ENCODE measurements at places on chromosomes 2 and 18.
A peak's percentile ranks its signal among the peaks of the same experiment; 100 is the strongest.

DNA sequence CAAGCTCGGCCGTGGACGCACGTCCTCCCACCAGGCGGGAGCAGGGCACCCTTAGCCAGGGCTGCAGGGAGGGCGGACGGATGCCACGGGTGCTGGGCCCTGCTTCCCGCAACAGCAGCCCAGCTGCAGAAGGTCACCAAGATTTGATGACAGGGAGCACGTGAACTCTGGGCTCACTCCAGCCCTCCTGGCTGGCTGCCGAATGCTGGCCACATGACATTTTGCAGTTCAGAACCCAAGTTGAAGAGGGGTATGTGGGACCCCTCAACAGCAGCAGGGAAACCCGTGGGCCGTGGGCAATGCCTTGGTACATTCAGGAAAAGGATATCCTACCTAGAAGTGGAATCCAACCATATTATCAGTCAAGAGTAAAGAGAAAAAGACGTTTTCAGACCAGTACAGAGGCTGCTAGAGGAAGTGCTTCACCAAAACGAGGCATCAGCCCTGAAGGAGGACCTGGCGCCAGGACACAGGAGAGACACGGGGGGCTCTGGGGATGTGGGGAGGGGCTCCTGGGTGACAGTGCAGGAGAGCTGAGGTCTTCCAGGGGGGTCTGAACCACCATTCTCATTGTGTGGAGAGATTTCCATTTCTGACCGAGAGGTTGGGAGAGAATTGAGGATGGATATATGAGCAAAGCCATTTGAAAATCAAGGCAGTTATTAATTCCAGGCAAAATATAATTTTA is 107.4 kb upstream of the CTDP1 start:
- no peak for DNase-seq

- DNase-seq = no peak
Measured at GRCh38 chr18:40789286-40789685, 1165.7 kb upstream of the PIK3C3 start.

DNA sequence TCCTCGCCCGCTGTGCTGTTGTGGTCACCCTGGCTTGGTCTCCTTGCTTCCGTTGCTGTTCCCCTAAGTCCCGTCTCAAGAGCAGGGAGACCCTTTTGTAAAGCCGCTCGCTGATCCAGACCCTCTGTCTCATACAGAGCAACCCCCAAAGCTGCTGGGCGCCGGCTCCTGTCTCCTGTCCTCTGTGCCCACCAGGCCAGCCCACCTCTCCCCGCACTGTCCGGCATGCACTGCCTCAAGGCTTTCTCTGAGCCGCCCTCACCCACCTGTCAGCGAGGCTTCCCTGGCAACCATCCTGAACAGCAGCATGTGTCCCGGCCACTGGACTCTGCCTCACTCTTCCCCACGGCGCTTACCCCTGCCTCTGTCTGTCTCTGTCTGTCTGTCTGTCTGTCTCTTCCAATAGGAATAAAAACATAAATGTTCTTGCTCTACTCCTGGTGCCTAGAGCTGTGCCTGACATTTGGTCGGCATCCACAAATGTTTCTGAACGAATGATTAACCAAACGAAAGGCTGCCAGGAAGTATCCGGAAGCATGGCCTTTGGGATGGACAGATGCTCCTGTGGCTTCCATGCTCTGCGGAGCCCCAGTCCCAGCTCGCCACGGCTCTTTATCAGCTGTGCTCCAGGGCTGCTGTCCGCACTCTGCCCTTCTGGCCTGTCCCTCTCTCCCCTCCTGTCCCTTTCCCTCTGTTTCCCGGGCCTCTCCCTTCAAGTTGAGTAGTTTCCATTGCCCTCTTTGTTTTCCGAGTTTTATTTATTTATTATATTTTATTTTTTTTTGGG is 7.8 kb downstream of the COLEC11 start:
- DNase-seq = no peak

- DNase-seq = no peak
Measured at GRCh38 chr2:229873123-229873581, 48.7 kb downstream of the TRIP12 start.

DNA sequence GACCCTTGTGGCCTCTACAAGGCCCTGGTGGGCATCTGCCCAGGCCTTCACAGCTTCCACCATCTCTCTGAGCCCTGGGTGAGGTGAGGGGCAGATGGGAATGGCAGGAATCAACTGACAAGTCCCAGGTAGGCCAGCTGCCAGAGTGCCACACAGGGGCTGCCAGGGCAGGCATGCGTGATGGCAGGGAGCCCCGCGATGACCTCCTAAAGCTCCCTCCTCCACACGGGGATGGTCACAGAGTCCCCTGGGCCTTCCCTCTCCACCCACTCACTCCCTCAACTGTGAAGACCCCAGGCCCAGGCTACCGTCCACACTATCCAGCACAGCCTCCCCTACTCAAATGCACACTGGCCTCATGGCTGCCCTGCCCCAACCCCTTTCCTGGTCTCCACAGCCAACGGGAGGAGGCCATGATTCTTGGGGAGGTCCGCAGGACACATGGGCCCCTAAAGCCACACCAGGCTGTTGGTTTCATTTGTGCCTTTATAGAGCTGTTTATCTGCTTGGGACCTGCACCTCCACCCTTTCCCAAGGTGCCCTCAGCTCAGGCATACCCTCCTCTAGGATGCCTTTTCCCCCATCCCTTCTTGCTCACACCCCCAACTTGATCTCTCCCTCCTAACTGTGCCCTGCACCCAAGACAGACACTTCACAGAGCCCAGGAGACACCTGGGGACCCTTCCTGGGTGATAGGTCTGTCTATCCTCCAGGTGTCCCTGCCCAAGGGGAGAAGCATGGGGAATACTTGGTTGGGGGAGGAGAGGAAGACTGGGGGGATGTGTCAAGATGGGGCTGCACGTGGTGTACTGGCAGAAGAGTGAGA is 2.0 kb downstream of the PROC start:
- no peak for DNase-seq

DNA sequence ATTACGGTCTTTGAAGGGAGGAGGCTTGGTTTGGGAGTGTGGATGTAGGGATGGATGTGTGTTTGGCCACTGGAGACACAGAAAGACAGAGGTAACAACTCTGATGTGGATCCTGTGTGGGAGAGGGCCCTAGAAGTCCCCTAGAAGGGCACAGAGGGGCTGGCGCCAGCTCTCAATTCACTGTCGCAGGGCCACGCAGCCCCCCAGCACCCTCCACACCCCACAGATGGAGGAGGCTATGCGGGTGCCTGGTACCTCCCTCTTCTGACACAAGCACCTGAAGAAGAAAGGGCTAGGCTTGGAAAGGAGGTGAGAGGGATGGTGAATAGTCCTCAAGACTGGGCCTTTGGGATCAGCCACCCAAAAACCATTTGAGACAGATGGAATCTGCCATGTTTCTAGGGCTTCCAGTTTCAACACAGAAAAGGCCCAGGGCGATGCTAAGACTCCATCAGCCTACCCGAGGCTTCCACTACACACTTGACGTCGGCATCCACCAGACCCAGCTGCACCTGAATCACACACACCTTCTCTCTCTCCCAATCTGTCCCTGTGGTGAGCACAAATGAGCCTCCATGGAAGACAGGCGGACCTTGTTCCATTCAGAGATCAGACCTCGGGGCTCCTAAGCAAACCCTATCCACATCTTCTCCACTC is 413.5 kb upstream of the HS6ST1 start:
- no peak for DNase-seq

DNA sequence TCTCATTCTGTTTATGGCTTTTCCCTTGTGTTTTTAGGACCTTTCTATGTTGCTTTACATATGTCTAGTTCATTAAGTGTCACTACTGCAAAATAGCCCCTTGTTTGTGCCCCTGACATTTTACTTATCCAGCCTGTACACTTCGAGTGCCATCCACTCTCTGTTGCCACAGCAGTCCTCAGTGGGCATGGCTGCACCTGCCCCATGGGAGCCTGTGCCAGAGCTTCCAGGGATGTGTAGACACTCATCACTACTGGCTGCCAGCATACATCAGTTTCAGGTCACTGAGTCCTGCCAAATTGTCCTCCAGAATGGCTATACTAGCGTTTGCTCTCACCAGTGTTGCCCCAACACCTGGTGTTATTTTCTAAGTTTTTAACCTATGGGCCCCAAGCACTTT is 80.4 kb downstream of the ARMC9 start:
- no peak for DNase-seq

DNA sequence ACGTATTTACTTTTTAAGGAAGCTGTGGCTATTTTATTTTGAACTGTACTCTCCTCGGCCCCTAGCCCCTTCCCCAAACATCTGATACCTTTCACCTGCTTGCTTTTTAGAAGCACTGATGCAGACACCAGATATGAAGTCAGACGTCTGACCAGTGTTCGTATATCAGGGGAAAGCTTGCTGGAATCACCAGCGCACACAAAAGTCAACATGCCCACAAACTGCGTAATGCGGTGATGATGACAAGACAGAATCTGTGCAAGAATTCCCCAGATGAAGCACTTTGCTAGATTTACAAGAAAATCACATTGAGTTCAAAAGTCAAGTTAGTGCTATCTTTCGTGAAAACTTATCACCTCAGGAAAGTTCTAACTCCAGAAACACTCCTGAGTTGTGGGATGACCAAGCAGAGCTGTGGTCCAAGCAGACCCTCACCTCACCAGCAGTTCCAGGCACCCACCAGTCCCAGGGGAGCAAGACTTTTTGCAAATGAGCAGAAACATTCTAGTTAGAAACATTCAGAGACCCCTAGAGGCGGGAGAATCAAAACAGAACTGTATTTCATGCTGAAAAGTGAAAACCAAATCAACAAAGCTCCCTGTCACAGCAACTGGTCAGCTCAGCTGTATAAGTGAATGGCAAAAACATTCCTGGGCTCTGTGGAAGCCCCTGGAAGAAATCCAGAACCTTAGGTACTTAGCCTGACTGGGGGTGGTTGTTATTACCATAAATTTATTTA is 55.7 kb downstream of the INO80C start:
- DNase-seq = no peak

- no peak for DNase-seq
Measured at GRCh38 chr2:98013407-98014042, 17.8 kb upstream of the TMEM131 start.

DNA sequence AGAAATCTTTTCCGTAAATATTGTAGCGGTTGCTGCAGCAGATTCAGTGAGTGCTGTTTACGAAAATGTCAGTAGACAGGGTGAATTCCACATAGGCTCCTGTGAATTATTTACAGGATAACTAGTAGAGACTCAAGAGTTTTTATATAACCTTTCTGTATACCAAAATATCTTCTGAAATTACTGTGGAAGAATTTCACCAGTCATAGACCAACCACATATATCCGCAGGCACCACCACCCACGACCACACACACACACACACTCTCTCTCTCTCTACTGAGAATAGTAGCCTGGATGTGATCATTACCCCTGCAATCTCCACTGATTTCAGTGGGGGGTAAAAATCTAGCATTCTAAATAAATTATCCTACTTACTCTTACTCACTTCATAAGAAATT is 341.8 kb downstream of the RBM43 start:
- no peak for DNase-seq

GRCh38 chr2:159695795-159696448 is 16.4 kb upstream of the MARCHF7 start:
- DNase-seq = no peak

DNA sequence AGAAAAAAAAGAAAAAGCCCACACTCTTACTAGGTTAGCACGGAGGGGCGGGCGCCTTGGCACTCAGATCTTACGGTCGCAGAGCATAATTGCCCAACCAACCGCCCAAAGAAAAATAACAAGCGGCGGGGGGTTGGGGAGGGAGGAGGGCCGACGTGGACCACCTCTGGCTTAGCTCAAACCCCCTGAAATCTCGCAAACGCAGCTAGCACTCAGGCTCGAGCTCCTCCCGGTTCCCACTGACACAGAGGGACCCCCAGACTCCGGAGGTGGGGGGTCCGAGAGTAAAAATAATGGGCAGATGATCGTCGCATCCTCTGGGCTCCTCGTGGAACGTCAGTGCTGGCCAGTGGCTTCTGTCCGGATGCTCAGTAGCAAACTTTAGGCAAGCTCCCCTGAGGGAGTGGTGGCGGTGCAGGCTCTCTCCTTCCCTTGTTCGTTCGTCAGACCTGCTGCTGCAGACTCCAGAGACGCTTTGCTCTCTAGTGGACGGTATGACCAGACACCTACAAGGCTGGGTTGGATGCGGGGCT is 12.0 kb downstream of the CATIP start:
- no peak for DNase-seq

DNA sequence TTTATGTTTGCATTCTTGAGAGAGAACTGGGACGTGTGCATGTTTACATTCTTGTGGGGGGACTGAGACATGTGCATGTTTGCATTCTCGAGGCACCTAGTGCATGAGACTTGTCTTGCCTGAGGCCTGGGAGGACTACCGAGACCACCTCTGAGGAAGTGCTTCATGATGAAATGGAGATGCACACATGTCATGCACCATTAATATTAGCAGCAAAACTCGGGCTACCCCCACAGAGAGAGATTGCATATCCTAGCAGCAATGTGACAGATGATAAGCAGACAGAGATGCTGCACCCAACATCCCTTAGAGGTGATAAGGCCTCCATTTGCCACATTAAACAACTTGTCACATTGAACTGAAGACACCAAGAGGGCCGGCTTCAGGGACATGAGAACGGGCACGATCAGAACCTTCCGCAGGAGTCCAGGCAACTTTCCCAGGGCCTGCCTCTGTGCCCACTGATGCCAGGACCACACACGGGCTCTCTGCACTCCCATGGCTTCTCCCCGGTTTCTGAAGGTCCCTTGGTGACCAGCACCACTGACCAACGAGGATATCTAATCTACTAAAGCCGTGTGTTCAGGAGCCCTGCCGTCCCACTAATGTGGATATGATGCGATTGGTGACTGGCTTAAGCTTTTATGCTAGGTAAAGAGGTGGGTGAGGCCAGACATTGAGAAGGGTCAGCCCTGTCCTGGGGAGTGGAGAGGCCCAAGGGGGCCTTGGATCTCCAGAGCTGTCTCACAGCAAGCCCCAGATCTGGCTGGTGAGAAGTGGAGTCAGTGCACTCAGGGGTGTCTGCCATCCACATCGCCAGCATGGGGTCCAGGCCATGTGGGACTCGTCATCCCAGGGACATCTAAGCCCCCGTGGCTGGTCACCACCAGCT is 208.3 kb downstream of the NDUFA10 start:
- DNase-seq = no peak

GRCh38 chr2:69436938-69437750 is at the start of gene NFU1:
NFU1 (minus strand) TSS chr2:69437435; CDS start chr2:69437422, 13 bp downstream.
- DNase-seq = peak; percentile 48

DNA sequence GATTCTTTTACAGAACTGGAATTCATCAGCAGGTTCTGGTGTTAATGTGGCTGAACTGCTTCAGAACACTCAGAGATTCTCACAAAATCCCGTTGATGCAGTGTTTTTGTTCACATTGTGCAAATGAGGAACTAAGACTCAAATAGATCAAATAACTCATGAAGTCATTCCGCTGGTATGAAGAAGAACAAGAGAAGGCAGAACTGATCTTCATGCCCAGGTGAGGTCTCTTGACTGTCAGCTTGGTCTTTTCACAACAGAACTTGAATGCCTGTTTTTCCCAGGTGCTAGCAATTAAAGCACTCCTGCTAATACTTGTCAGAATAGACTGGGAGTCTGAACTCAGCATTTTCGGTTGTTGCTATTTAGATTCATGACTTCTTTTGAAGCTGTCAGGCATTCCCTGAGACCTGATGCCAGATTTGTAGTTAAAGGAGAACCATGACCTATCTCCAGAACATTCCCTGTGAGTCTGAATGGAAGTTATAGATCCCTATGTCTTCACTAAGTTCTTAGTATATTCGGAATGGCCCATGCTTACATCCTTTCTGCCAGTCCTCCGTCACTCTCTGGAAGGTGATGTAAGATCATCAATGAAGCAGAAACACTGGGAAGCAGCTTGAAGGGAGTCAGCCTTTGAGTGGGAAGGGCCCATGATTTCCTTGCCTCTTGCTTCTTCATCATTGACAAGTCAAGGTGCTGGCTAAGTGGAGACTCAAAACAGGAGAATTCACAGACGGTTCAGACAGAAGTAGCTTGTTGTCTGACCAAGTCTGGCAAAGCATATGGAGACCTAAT is 155.7 kb downstream of the MTCL1 start:
- DNase-seq = no peak

- DNase-seq = no peak
Measured at GRCh38 chr2:157820193-157820592, 55.9 kb downstream of the ACVR1 start.

Measured in NCI-H2029 treated with DMSO at 0.1 percent for 48 hours (cell line).